ENCODE measurements at places on chromosomes 7 and 10.

GRCh38 chr7:104998040-104998752, 15.8 kb upstream of the KMT2E start:
- DNase-seq = no peak

DNA sequence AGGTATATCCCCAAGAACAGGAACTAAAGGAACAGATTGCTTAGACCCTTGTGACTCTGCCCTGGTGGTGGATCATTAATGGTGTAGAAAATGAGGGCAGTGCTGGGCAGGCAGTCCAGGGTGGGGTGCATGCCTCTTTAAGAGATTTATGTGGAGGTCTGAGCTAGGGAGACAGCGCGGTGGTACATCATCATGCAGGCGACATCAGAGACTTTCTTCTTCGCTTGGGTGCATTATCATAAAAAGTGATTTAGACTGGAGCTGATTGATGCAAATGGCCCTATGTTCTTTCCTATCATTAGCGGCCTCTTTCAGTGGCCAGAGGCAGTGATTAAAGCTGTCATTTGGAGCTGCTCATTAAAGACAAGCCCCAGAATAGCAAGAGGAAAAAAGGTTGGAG, 519.1 kb upstream of the GALNT17 start:
- no peak for DNase-seq

DNA sequence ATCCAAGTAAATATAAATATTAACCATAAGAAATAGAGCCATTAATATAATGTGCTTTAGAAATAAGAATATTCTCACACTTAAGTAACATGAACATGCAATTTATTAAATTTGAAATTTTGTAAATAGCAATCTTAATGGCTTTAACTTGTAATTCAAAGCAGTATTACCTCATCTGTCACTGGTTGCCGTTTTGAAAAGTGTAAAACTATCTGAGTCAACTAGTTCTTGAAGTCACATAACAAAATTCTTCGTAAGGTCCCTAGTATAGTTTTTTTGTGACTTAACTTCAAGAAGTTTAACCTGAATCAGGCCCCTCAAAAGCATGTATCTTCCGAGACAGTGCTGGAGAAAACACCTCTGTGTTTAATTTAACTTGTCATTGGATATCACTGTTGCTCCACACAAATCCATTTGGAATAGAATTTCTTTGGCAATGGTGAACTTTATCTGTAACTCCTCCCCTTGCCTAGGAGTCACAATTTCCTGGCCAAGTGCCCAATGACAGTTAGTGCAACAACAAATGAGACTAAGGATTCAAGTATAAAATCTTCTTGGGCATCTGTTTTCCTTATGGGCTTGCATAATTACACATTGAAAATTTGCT, 47.1 kb downstream of the NT5C2 start:
- no peak for DNase-seq

- no peak for DNase-seq
These were observed 203.2 kb upstream of the SHH start for GRCh38 chr7:156015237-156016020.
